ENCODE measurements at places on chromosomes 6 and 20.

- DNase-seq, result no peak
These were observed 310.2 kb downstream of the TSHZ2 start for GRCh38 chr20:53282217-53282955.

DNA sequence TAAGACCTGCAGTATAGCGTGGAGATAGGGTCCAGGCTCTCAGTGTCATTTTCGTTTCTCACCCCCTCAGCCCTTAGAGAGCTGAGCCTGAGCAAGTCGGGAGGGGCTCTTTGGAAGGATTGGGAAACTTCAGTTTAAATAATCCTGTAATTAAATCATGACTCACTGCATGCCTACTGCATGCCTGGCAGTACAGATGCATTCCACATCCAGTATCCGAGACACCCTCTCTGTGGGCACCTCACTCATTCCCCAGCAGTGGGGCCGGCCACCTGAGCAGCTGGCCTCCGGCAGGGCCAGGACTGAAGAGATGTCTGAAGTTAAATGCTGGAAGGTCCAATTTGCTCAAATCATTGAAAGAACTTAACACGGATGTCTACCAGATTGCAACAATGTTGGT is 316.6 kb downstream of the THBS2 start:
- no peak for DNase-seq

GRCh38 chr6:156634951-156635371 is 142.2 kb upstream of the ARID1B start:
- DNase-seq, result no peak

DNA sequence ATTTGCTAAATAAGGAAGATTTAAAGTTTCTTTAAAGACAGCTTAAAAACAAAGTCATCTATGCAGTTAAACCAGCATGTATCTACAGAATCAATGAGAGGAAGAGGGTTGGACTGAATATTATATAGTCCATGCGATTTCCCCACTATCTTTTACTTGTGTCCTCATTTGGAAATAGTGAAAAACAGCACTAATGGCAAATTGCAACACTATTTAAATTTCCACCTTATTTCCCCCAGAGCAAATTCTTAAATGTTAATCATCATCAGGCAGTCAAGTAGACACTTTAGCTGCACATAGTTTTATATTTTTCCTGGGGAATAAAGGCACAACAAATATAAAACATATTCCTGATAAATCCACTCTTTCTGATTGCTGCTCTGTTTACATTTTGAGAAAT is 114.6 kb downstream of the LCA5 start:
- DNase-seq, result no peak
